ENCODE measurements at places on chromosomes 12 and 14. TPM values are rescaled to one million over a fixed set of nuclear protein-coding genes. Genes with fewer than 3 reads are reported as not detected.

Gene SERPINA10
- total RNA-seq: not detected

Gene C12orf50
- total RNA-seq: not detected

Gene TRIM9
- total RNA-seq: 1.1 TPM

Gene ANGEL1
- total RNA-seq: 26.9 TPM

Gene SERPINA12
- total RNA-seq: not detected

Gene SPX
- total RNA-seq: 19.8 TPM

Gene YLPM1
- total RNA-seq: 69.9 TPM

Gene BRI3BP
- 5.5 TPM for total RNA-seq

All from tongue (tissue), 3 donors.